ENCODE measurements at places on chromosomes 2 and 18.

DNA sequence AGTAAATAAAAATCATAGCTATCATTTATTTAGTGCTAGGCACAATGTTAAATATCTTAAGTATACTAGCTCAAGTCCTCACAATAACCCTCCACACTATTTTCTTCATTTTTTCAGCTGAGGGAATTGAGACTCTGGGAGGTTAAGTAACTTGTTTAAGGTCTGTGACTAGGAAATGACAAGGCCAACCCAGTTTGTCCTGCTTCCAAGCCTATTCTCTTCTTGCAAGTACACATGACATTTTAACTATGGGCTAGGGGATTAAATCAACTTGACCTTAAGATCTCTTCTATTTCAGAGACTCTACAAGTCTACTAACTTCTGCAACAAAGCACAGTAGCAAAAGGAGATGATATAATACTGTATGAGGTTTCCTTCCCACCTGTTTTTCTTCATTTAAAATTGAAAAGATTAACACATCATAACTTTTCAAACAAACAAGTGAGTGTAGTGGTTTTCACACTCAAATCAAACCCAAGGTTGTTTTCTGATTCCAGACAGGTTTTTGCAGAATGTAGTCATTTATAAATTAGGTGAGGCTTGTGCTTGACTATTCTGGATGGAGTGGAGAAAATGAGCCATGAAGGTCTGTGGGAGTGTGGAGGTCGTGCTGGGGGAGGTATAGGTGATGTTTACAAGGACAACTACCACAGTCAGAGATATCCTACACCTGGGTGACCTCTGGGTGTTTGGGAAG is 57.0 kb downstream of the CD28 start:
- no peak for DNase-seq

GRCh38 chr18:72181241-72181764 is 362.8 kb downstream of the CBLN2 start:
- no peak for DNase-seq

DNA sequence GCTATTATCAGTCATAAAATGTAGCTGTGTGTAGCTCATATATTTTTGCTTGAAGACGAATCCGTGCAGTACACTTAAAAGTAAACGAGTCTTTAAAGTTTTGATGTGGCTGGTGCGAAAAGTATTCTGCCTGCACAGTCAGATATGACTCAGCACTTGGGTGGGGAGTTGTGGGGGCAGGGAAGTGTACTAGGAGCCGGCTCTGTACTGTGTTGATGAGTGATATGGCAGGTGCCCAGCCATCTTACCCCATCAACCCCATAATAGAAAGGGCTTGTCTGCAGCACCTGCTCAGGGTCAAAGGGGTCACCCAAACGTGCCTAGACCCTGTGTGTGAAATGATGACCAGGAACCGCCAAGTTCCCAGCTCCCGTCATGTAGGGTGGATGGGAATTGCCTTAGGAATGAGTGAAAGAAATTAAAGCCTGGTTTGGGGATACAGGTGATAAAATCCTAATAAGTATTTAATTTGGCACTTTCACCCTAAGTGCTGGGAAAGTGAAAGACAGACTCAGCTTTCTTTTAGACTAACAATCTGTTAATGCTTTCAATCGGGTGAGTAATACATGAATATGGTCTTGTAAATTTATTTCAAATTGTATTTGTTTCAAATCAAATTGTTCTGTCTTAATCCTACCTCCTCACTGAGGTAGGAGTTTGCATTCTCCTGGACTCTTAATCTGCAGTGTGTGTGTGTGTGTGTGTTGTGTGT is 48.0 kb downstream of the BCL2L11 start:
- DNase-seq: peak; percentile 73

DNA sequence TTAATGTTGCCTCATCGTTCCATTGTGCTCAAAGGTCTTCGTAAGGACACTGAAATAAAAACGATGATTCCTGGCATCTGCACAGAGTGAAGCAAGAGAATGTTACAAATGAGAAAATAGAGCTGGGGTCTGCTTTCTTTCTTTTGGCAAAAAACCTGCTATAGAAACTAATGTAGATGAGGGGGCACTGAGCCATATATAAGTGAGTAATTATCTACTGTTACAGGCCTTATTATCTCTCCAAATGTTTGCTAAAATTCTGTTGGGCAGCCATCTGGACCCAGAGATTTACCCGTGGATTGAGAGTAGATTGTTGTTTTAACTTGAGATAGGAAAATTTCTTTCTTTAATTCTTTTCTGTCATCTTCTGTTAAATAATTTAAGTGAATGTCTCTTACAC is 472.5 kb upstream of the PIK3C3 start:
- DNase-seq: no peak

DNA sequence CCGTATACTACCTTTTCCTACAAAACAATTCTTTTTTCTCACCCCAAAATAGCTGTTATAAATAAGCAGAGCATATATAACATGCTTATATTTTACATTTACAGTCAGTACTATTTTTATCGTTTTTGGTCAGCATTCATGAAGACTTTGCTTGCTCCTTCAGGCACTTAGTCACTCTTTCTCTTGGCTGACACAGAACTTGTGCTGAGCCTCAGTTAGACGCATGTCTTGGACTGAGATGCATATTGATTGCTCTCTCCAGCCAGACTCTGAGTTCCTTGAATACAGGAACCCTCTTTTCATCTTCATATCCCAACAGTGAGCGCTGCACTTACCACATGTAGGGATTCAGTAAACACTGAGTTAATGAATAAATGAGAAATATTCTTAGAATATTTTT is 158.3 kb downstream of the RTN4 start:
- no peak for DNase-seq

- no peak for DNase-seq
These were observed 69.9 kb upstream of the DTNB start for GRCh38 chr2:25743132-25743830.
